D721Med (cell line): ENCODE measurements at places on chromosomes 2 and 18.
A peak's percentile ranks its signal among the peaks of the same experiment; 100 is the strongest.

GRCh38 chr18:25291150-25291549 is 60.8 kb downstream of the ZNF521 start:
- no peak for DNase-seq

GRCh38 chr2:139048017-139048416 is 267.8 kb upstream of the NXPH2 start:
- DNase-seq = no peak

DNA sequence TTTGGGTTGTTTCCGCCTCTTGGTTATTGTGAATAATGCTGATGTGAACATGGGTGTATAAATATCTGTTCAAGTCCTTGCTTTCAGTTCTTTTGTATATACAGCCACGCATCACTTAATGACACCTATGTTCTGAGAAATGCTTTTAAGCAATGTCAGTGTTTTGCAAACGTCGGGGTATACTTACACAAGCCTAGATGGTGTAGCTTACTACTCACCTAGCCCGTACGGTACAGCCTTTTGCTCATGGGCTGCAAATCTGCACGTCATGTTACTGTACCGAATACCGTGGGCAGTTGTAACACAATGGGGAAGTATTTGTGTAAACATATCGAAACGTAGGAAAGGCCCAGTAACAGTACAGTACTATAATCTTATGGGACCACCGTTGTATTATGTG is 12.4 kb downstream of the RALB start:
- no peak for DNase-seq

DNA sequence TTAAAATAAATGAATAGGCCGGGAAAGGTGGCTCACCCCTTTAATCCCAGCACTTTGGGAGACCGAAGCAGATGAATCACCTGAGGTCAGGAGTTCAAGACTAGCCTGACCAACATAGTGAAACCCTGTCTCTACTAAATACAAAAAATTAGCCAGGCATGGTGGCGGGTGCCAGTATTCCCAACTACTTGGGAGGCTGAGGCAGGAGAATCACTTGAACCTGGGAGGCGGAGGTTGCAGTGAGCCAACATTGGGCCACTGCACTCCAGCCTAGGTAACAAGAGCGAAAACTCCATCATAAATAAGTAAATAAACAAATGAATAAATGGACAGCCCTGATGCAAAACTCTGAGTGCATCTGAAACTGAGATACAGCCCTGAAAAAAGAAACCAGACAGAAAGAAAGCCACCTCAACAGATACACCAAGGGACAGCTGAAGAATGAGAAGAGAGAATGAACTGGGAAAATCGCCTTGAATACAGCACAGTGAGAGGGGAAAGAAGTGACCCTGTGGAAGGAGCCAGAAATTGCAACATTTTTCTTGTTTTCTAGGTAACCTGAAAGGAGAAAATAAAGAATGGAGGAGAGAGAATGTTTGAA is 64.4 kb downstream of the TRABD2A start:
- DNase-seq = no peak

- no peak for DNase-seq
Measured at GRCh38 chr2:231050018-231050901, 6.4 kb upstream of the PSMD1 start.

GRCh38 chr18:23949863-23950262 is 64.7 kb upstream of the TTC39C start:
- no peak for DNase-seq

- no peak for DNase-seq
Measured at GRCh38 chr2:112881217-112881985, 29.6 kb upstream of the IL37 start.

GRCh38 chr2:84896567-84896966 is 8.9 kb upstream of the TMSB10 start:
- no peak for DNase-seq

DNA sequence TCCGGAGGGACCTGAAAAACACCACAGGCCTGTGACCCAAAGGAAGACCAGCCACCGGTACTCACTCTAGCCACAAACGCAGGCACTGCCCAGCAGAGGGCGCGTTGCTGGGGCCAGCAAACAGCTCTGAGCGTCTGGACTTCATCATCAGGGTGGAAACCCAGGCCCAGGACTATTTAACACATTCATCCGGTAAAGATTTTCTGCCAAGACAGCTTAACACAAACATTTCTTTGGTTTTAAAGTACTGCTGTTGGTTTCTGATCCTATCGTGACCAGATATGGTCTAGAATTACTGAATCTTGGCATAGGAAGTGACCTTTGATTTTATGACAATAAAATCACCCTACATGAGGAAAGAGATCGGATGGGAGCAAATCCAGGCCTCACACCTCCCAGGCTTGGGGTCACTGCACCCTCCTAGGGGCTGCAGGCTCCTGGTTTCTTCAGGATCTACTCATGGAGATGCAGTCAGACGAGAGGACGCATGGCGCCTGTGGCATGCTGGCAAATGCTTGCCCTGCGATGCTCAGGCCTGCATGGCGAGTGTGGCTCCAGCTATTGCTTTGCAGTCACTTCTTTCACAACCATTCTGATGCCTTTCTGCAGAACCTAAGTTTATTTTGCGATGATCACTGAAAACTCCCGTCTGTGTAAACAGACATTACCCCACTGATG is 130.4 kb downstream of the COL4A4 start:
- DNase-seq = peak; percentile 25

- peak; percentile 58 for DNase-seq
Measured at GRCh38 chr2:232600053-232600773, 33.2 kb upstream of the EFHD1 start.

DNA sequence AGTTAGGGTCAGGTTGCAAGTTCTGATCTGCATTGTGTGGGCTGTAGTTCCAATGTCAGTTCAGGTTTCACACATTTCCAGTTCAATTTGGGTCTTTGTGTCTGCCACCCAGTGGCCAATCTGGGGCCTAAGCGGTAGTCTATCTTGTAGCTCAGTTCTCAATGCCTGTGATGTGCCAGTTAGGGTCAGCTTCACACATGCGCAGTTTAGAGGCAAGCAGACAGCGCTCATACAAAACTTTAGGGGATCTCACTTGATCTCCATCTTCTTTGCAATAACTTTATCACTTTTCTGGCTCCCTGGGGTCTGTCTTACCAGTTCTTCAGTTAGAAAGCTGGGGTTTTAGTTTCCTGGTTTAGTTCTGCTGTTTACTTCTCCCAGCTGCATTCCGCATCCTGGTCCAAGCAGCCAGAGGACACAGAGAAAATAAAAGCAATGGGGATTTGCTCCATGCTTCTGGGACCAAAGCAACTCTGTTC is 11.0 kb upstream of the ZNF24 start:
- no peak for DNase-seq

DNA sequence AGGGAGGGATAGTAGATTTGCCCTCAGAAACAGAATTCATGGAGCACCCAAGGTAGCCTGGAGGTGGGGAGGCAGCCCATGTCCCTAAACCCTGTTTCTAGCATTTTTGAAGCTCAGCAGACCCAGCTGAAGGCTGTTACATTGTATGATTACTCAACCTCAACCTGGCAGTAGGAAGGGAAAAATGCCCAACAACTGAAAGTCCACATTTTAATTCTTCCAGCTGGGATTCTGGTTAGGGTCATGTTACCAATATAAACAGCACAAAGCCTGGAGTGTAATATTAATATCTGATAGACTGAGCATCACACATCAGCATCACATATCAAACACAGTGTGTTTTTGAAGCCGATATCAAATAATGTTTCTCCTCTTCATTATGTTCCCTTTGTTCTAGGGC is 437.0 kb downstream of the HRH4 start:
- no peak for DNase-seq

DNA sequence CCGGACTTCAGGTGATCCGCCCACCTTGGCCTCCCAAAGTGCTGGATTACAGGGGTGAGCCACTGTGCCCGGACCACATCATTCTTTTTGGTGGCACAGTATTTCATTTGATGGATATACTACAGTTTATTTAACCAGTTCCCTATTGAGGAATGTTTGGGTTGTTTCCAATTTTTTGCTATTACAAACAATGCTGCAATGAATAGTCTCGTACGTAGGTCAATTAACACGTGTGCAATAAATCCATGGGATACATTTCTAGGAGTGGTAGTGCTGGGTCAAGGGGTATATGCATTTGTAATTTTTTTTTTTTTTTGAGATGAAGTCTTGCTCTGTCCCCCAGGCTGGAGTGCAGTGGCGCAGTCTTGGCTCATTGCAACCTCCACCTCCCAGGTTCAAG is 28.4 kb upstream of the XPO1 start:
- DNase-seq = no peak

GRCh38 chr2:157501026-157501425 is 57.1 kb upstream of the CYTIP start:
- no peak for DNase-seq

DNA sequence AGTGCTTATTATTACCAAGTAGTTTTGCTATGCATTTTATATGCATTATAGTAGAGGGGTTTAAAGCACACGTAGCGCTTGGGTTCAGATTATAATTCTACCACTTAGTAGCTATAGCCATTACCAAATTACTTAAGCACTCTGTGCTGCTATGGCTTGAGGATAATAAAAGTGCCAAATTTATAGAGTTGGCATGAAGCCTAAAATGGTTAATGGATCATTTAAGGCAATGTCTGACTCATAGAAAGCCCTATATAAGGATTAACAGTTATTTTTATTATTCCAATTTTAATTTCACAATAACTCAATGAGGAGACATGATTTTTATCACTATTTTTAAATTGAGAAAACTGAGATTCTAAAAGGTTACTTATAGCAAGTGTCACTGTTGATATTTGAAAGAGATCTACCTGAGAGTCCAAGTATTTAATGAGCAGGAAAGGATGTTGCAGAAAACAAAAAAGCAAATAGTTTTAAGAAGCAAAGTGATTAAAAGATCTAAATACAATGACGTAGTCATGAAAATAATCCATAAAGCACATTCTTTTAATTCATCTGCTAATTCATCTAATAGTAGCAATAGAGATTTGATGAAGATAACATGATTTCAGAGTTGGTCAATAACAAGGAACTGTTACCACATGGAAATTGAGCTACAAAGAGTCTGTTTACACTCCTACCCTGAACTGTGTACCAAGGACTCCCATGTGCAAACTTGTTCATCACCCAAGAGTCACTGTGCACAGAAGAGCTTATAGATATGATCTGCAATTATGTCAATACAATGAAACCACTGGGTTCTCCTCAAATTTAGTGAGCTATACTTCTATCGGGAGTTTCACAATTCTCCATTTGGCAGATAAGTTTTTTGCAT is 78.8 kb upstream of the DTNA start:
- DNase-seq = no peak

GRCh38 chr2:150586858-150587257 is 99.4 kb upstream of the RND3 start:
- DNase-seq = no peak

DNA sequence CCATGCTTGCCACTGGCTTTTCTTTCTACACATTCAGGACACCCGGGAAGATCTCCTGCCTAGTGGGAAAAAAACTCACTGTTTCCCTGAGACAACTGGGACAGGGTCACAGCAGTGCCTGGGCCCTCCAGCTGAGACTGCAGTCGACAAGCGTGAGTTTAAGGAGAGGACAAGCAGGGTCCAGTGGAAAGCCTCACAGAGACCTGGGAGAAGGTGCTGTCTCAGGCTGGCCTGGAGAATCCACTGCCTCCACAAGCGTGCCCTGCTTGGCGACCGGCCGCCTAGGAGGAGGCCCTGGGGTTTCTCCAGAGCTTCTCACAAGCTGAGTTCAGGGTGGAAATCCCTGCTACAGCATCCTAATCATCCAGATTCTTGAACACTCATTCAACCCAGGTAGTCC is 519.6 kb upstream of the RAB6C start:
- no peak for DNase-seq

DNA sequence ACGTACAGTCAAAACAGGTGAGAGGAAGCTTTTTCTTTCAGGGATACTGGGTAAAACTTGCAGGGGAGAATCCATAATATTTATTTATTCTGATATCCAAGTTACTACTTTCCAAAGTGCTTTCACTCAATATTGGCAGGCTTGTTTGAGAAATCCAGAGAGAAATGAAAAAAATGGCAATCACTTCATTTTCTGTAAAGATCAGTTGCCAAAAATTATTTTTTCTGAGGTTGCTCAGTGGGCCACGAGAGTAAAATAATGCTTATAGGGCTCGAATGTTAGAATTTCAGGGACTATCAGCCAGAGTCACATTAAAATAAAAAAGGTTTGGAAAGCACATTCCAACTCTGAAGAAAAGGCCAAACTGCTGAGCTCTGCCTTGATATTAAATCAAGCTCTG is 324.6 kb upstream of the RND3 start:
- DNase-seq = no peak

DNA sequence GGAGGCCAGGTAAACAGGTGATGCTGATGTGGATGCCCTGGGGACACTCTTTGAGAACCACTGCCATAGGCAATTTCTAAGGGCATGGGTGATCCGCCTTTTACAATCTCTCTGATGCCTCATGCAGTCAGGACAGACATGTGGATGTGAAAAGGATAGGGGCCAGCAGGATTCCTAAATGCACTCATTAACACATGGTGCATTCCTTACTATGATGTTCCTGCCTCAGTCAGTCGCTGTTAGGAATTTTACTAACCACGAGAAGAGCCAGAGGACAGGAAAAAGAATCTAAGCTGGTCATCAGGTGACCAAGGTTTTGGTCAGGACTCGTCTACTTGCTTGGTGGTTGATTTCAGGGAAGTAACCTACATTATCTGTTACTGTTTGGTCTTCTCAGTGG is 191.0 kb downstream of the ARL4C start:
- no peak for DNase-seq

DNA sequence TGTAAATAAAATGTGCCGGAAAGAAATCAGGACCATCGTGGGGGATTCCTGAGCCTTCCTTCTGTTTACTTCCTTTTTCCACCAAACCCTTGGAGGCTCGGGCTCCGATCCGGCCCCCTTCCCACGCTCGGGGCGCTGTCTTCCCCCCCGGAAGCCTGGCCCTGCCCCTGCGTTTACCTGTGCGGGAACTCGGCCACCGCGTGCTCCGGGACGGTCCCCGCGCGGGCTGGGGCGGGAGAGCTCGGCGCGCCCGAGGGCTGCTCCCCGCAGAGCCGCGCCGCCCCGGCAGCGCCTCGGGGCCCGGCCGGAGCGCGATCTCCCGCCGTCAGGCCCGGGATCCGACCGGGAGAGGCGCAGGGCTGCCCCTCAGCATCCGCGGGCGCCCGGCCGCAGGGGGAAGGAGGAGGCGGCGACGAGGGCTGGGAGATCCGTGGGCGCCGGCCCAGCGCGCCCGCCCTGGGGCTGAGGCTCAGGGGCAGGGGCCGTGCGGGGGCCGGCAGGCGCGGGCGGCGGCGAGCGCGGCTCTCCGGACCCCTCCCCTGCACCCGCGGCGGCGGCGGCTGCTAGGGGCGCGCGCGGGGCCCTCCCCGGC is 435 bp downstream of the ADCY3 start:
- DNase-seq = peak; percentile 32

DNA sequence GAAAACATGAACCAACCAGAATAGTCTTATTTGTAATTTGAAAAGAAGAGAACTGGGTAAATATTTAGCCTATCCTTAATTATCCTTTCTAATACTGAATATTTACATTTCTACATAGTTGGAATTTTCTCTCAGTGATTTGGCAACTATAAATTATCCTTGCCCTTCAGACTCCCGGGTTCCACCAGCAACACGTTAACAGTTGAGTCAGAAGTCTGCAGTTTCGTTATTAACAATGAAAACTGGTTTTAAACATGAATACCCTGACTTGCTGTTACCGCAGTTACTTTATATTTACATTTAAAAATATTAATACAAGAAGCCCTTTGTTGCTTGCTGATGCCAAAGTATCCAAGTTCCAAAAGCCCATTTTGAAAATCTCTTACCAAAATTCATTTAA is 673.0 kb downstream of the ARHGAP15 start:
- DNase-seq = no peak

- DNase-seq = no peak
Measured at GRCh38 chr18:69648486-69648885, 247.8 kb downstream of the DOK6 start.

GRCh38 chr2:157443090-157443489 is 799 bp downstream of the CYTIP start:
- DNase-seq = no peak

GRCh38 chr2:127479219-127479825 is 47.0 kb downstream of the IWS1 start:
- DNase-seq = no peak
